Stimulated activated CD8-positive, alpha-beta memory T cell treated with anti-CD3 and anti-CD28 coated beads, Interleukin-7, amount 100 ng/mL, for 1 hour (primary cell): ENCODE measurements at places on chromosomes 4 and X.

GRCh38 chrX:108270739-108271396 lies 167.4 kb downstream of the COL4A6 start:
- DNase-seq = no peak

DNA sequence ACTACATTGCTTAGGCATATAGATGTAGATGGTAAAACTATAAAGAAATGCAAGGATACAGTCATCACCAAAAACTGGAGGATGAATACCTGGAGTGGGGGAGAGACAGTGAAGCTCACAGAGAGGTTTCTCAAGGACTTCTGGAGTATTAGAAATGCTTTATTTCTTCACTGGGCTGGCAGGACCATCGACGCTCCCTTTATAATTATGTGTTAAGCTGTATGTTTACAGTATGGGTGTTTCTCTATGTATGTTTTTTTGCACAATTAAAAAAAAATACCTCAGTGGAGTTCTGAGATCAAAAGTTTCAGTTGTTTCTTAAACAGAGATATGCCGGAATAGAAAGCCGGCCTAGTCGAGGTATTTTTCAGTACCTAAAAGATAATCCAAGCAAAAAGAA lies 201.3 kb downstream of the NSUN7 start:
- DNase-seq = no peak

- no peak for DNase-seq
Observed at GRCh38 chr4:92952897-92953296, 649.1 kb downstream of the GRID2 start.

GRCh38 chr4:71749008-71749594 lies 34.8 kb downstream of the GC start:
- no peak for DNase-seq

DNA sequence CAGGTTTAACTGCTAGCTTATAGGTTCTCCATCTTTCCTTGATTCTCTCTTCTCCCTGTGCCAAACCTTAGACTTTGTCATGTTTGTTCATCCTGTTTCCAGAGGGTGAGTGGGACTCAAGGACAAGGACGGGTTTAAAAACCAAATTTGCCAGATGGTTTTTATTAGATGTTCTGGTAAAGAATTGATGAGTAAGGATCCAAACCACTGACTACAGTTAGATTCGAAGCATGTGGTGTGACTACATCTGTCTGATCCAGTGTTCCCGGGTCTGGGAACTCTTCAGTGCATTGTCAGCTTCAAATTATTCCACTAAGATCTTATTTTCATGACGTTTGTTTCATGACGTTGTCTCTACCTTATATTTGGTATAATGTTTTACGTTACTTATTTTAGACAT lies 37.5 kb downstream of the MTMR1 start:
- DNase-seq = no peak

GRCh38 chr4:26854701-26855100 lies 5.9 kb upstream of the STIM2 start:
- no peak for DNase-seq

- peak; percentile 39 for DNase-seq
Observed at GRCh38 chr4:15231265-15232091, 196.4 kb upstream of the C1QTNF7 start.

DNA sequence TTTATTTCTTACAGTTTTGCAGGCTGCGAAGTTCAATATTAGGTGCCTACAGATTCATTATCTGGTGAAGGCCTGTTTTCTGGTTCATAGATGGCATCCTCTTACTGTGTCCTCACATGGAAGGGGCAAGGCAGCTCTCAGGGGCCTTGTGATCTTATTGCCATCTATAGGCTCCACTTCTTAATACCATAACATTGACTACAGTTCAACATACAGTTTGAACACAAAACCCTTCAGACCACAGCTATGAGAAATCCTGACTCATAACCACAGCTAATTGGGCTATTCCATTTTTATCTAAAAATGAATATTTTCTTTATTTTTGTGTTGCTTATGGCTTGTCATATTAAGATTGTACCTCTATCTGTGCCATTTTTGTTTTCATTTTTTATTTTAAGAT lies 72.3 kb downstream of the STAG2 start:
- DNase-seq = no peak

GRCh38 chr4:181018913-181019312 lies 1224.3 kb upstream of the TENM3 start:
- no peak for DNase-seq

GRCh38 chr4:86918539-86919072 lies 16.2 kb upstream of the AFF1 start:
- no peak for DNase-seq

- DNase-seq = no peak
Observed at GRCh38 chr4:94905511-94905910, 147.8 kb downstream of the BMPR1B start.

DNA sequence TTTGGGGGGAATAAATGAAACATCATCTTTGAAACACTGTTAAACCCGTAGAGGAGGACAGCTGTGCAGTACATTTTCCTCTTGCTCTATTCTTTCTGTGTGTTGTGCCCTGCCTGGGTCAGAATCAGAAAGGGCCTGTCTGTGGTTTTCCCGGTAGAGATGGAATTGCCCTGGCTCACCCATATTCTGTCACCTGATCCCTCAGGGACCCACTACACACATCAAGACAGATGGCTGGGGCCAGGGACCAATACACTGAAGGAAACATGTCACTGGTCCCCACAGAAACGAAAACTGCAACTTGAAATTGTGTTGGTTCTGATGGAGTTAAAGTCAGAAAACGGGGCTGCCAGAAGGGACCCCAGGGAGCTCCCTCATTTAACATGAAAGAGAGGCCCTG lies 114.9 kb downstream of the ZNF827 start:
- DNase-seq = no peak

GRCh38 chrX:154516656-154517100 lies 646 bp upstream of the FAM3A start:
- DNase-seq = no peak
